ENCODE measurements at places on chromosomes 7 and 10. TPM values are rescaled to one million over a fixed set of nuclear protein-coding genes. Genes with fewer than 3 reads are reported as not detected.
A peak's percentile ranks its signal among the peaks of the same experiment; 100 is the strongest.

The HNRNPH3 gene
- total RNA-seq = 65.9 TPM

The CHN2 gene
- 17.1 TPM for total RNA-seq

The CAV2 gene
- 97.6 TPM for total RNA-seq

GRCh38 chr10:60257767-60258428, 131.8 kb downstream of the ANK3 start:
- H3K4me3 ChIP-seq = no peak overlapping the region
- H3K27ac ChIP-seq = no peak overlapping the region
- DNase-seq = no peak
- H3K4me1 ChIP-seq = no peaks in the 10 kb centered on the region

- H3K27me3 ChIP-seq = peaks cover 13% of the 10 kb centered on the region
- no peaks in the 10 kb centered on the region for H3K36me3 ChIP-seq
- peak within 1 kb of the TSS; percentile 45 for H3K27ac ChIP-seq
- peak within 1 kb of the TSS; percentile 48 for H3K4me3 ChIP-seq
- no peaks in the 10 kb centered on the region for H3K4me1 ChIP-seq
- DNase-seq = peak; percentile 50
Observed at GRCh38 chr7:11831736-11832495, at the start of gene THSD7A. THSD7A (minus strand) TSS chr7:11832198; CDS start chr7:11831946, 252 bp downstream.

GRCh38 chr10:82942286-82943099, 1067.5 kb downstream of the NRG3 start:
- H3K4me3 ChIP-seq = no peak overlapping the region
- peak overlapping the region; percentile 12 for H3K27ac ChIP-seq
- no peak for DNase-seq
- no peaks in the 10 kb centered on the region for H3K27me3 ChIP-seq

DNA sequence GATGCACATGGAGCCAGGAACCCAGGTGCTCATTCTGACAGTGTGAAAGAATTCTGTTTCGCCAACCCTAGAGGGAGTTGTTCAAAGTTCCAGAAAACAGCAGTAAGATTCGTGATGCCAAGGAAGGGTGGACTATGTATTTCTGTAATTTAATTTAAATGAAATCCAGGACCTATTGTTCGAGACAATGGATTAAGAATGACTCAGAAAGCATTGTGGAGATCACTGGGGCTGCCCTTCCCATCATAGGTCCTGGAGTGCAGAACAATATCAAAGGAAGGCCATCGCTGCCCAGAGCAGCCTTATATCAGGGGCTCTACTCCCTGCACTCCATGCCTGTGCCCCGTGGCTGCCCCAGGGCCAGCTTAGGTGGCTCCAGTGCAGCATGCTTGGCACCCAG, 32.1 kb upstream of the CALD1 start:
- no peak overlapping the region for H3K4me3 ChIP-seq
- no peaks in the 10 kb centered on the region for H3K36me3 ChIP-seq
- no peaks in the 10 kb centered on the region for H3K4me1 ChIP-seq
- no peaks in the 10 kb centered on the region for H3K27me3 ChIP-seq

GRCh38 chr10:34528320-34528719, 286.8 kb downstream of the PARD3 start:
- H3K36me3 ChIP-seq = no peaks in the 10 kb centered on the region
- no peak for DNase-seq
- H3K27me3 ChIP-seq = no peaks in the 10 kb centered on the region
- H3K4me3 ChIP-seq = no peak overlapping the region
- H3K4me1 ChIP-seq = no peaks in the 10 kb centered on the region
